Thymus (tissue), 14 donors: ENCODE measurements at places on chromosomes 13 and 19.

GRCh38 chr19:48671446-48671995 lies 1.3 kb downstream of the NTN5 start:
- no peak for DNase-seq

GRCh38 chr19:58361900-58362271 lies 665 bp downstream of the ZNF497 start:
- no peak for DNase-seq

DNA sequence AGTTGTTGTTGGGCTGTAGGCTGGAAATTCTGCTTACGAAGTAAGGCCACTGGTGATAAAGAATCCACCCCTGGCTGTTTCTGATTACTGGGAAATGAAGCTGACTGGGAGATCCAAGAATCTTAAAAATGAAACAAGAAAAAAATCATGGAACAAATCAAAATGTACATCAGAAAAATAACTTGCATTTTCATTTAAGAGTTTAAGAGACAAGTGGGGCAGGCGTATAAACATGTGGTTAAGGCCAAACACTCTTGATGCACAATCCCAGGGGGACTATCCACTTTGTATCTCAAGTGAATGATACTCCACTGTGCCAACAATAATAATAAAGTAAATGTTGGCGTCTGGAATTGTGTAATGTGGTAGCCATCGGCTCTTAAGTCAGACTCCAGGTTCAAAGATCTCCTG lies 24.6 kb downstream of the ZMYM5 start:
- no peak for DNase-seq

- DNase-seq = no peak
Measured at GRCh38 chr19:54268936-54269335, 11.9 kb upstream of the LILRB5 start.

DNA sequence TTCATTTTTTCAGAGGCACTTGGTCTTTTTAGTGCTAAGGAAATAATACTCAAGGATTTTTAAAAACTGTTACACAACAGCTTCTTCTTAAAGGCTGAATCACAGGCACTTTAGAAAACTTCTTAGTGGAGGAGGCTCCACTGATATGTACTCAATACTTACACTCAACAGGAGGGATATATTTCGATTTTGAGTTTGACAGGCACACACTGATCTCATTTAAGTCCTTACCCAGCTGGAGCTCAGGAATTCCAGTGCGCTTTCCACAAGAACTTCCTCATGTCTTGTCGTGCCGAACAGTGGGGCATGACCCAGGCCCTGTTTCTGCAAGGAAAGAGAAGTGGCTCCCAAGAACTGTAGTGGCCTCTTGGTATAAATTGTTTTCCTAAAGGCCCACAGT lies 103.8 kb downstream of the RGCC start:
- DNase-seq = no peak

DNA sequence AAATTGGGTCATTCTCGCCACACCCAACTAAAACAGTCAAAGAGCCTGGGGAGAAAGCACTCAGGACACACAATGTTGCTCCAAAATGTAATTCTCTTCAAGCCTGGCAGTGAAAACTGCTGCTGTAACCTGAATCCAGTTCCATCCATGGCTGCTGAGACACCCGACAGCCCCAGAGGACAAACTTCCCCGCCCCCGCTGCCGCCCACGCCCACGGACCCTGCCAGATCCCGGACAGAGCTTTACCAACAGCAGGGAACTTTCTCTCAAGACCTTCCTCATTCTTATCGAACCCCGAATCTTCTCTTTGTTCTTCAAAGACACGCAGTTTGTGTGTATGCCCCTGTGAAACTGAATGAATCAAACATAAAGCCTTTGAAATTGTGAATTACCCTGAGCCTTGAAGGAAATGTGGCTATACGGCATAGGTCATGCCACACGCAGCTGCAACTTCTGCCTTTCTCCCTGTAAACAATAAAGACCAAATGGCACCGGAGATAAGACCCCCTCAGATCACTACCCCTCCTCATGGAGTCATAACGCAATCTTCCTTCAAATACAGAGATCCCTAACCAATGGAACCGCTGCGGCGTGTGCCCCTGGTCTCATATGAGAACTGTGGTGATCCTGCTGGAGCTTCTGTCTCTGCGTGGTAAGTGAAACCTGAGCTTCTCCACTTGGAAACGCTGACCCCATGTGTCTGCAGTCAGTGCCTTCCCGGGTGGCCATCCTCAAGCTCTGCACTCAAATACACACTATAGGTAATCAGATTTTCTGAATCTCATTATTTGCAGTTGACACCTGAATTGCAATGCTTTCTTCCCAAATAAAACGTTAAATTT lies 4.8 kb upstream of the LAMP1 start:
- DNase-seq = no peak
